ENCODE measurements at places on chromosomes 6 and 20. TPM values are rescaled to one million over a fixed set of nuclear protein-coding genes. Genes with fewer than 3 reads are reported as not detected.

HAO1 gene
- polyA plus RNA-seq = not detected

CLVS2 gene
- polyA plus RNA-seq = not detected

EPHA7 gene
- not detected for polyA plus RNA-seq

RAD21L1 gene
- 0.16 TPM for polyA plus RNA-seq

PPP1R14C gene
- 10.1 TPM for polyA plus RNA-seq

TMC2 gene
- not detected for polyA plus RNA-seq

GRCh38 chr6:163170294-163170883 lies 244.1 kb upstream of the QKI start:
- DNase-seq = peak; percentile 18

- no peak for DNase-seq
Observed at GRCh38 chr20:1711826-1712601, 54.4 kb upstream of the SIRPG start.

DNA sequence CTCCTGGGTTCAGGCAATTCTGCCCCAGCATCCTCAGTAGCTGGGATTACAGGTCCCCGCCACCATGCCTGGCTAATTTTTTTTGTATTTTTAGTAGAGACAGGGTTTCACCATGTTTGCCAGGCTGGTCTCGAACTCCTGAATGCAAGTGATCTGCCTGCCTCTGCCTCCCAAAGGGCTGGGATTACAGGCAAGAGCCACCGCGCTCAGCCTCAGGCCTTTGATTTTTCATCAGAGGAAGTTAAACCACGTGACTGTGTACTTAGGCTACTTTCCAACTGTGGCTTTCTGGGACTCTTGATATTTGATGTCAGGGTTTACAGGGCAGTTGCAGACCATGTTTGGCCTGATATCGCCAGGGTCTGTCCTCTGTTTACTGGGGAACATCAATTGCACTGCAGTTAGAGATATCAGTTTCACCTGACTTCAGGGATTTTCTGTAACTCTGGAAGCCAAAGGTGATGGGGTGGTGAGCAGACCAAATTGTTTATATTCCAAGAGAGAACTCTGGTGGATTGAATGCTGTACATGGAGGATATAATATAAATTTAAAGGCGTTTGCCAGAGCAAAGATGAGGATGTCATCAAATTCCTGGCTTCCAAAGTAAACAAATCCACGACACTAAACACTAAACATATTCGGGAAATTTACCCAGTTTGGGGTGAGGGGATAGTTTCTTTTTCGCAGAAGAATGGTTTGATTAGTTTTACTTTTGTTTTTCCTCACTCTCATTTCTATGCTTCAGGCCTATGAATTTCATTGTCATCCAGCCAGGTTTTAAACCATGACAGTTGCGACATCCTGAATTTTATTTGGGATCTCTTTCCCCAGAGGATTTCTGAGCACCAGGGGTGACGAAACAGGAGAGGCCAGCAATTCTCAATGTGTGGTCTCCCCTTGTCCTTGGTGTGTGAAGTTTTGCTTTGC lies 4.2 kb downstream of the PSMF1 start:
- peak; percentile 66 for DNase-seq

DNA sequence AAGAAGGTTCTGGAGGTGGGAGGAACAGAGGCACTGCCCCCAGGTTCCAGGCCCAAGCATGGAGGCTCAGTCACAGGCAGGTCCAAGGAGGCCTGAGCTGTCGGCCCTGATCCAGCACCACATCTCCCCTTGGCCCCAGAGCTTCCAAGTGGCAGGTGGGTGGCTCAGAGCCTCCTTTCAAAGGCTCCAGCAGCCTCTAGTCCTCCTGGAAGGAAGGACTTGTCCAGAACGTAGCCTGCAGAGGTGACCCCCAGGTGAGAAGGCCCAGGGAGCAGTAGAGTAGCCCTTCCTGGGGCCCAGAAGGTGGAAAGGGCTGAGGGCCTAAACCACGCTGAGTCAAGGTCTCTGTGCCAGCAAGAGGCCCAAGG lies 7.7 kb downstream of the TFEB start:
- no peak for DNase-seq

DNA sequence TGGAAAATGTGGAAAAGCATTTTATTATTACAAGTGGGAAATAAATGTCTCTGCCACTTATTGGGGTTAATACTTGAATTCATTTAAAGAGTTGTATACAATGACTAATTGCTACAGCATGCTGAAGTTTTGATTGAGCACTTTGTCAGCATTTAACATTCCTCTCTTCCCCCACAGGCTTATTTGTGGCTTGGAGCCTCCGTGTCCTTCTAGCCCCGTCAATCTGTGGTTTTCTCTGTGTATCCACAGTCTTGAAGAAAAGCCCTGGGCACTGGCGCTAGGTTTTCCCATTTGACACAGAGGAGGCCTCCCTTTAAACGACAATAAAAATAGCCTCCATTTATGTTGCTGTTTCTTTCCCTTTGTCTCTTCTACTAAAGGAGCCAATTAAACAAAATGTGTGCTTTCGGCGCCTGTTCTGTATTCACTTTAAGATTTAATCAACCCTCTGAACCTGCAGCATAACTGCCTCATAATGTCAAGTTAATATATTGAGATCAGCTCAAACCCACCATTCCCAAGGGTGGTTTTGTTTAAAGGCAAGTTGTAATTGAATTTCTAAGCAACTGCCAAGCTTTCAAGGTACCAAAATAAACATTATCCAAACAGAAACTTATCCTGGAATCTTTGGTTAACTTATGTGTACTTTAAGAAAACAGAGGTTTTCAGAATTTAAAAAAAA lies 326.6 kb upstream of the RNF24 start:
- DNase-seq = peak; percentile 61

- no peak for DNase-seq
Observed at GRCh38 chr6:96743496-96743895, 93.8 kb downstream of the GPR63 start.

DNA sequence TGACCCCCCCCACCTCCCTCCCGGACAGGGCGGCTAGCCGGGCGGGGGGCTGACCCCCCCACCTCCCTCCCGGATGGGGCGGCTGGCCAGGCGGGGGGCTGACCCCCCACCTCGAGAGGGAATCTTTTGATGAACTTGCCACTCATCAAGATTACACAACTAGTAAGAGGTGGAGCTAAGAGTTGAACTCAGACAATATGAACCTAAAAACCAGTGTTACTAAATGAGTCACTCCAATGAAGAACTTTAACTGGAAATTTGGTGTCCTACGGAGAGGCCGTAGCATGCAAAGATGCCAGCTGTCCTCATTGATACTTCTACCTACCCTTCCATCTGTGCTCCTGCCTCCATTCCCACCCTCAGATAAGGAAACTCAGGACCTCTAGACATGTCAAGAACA lies 42.8 kb downstream of the PFDN4 start:
- no peak for DNase-seq

DNA sequence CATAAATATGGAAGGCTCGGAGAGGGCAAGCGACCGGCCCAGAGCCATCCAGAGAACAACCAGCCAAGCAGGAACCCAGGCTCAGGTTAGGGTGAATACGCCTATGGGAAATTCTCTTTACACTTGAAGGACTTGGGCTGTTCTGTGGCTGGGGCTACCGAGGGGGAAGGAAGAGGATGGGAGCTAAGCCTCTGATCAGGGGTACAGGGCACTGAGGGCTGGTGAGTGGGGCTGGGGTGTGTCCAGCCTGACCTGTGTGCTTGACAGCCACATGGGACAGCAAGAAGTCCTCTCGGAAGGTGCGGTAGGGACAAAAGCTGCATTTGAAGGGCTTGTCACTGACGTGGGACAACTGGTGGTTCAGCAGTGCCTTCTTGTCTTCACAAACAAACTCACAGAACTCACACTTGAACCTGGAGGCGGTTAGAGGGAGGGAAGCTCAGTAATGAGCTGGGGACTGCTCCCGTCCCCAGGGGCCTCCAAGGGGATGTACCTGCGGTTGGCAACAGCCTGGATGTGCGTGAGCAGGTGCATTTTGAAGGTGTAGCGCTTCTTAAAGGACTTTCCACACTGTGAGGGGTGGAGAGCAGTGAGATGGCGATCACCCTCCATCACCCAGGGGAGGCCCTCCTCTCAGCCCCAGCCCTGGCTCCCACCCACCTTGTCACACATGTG lies 11.9 kb downstream of the ZNF335 start:
- DNase-seq = no peak

- no peak for DNase-seq
Observed at GRCh38 chr6:75114806-75115205, 91.0 kb downstream of the COL12A1 start.

GRCh38 chr6:11196511-11197174 lies 35.8 kb downstream of the NEDD9 start:
- no peak for DNase-seq

Data from GM23248 (cell line).